ENCODE measurements at places on chromosomes 16 and 17.

DNA sequence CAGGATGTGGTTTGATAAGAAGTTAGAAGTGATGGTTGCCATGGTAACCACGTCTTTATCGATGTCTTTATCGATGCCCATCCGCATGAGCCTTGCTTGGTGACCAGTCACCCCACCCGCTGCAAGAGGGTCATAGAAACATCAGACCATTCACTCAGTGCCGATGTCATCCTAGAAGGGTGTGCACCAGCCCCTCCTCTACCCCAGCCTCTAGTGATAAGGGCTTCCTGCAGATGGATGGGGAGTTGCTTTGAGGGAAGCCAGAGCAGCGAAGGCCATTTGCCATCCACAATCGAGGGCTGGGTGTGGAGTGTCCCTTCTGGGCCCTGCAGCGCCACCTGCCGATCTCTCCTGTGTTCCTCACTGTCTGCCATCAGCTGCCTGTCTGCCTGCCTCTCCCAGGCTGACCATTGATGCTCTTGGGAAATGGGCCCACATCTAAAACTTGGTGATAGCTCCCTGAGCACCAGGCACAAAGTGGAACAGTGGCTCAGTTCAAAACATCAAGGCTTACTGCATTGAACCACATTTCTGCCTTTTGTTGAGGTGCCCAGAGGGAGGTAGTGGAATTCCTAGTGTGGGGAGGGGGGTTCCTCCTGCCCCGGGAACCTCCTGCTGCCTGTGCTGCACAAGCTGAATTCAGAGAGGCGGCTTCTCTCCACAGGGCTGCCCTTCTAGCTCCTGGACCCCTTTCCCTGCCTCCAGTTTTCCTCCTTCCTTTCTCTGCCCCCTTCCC, 8.9 kb downstream of the CALB2 start:
- DNase-seq, result no peak

- DNase-seq, result peak; percentile 36
Measured at GRCh38 chr16:80806927-80807340, 2.5 kb upstream of the CDYL2 start.

DNA sequence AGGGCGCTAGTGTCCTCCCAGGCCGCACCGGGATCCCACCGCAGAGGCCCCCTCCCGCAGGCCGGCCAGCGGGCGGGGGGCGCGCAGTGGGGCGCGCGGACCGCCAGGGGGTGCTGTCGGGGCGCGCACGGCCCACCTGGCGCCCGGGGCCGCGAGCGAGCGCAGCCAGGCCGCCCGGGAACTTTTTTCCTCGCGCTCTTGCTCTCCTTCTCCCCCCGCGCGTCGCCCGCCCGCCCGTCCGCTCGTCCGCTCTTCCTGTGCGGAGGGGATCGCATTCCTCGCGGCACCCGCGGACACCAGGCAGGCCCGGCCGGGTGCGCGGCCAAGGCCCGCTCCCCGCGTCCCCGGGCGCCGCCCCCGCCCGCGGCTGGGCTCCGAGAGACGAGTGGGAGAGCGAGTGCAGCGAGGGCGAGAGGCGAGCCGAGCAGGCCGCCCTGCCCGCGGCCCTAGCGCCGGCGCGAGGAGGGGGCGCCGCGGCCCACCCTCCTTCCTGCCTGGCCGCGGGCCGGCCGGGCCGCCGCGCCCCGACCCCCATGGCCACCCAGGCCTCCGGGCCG, at the start of gene RAI1:
TSS of gene RAI1 (plus strand) at position 272 of the 557 bp plus-strand sequence. CDS start 111,491 bp downstream, outside the sequence.
- peak; percentile 73 for DNase-seq

DNA sequence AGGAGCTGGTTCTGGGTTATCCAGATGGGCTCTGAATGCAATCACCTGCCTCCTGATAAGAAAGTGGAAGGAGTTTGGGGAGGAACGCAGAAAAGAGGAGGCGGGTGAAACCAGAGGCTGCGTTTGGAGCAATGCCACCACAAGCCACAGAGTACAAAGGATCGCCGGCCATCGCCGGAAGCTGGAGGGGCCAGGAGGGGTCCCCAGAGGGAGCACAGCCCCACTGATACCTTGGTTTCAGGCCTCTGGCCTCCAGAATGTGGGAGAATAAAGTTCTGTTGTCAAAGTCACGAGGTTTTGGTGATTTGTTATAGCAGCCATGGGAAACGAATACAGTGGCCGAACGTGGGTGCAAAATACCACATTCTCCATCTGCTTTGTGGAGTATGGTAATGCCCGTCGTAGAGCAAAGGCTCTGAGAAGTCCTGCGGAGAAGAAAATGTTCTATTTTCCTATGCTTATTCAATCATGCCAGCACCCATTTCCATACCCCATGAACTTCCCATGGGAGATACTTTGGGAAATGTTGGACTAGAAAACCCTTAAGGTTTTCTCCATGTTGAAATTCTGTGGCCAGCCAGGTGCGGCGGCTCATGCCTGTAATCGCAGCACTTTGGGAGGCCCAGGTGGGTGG, 51.4 kb downstream of the ZDHHC7 start:
- DNase-seq, result no peak

DNA sequence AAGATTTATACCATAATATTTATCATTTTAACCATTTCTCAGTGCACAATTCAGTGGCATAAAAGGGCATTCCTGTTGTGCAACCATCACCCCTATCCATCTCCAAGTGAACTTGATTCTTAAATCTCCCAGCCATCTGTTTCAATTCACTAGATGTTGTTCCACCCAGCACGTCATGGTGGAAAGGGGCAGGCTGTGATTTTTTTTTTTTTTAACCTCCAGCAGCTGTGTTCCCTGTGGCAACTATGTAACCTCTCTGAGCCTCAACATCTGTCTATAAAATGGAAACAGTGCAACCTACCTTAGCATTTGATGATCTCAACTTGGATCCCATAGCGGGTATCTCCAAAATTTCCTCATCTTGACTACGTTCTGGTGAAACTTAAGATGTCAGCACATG, 604.5 kb downstream of the WWOX start:
- DNase-seq, result no peak

- peak; percentile 88 for DNase-seq
Measured at GRCh38 chr17:79991140-79991923, 44.3 kb downstream of the TBC1D16 start.

GRCh38 chr17:2990396-2990795, 73.0 kb downstream of the OR1D5 start:
- peak; percentile 52 for DNase-seq

- DNase-seq, result no peak
Measured at GRCh38 chr17:40022961-40023541, 7.8 kb downstream of the CSF3 start.

GRCh38 chr16:86692426-86692825, 114.1 kb downstream of the FOXL1 start:
- DNase-seq, result no peak

DNA sequence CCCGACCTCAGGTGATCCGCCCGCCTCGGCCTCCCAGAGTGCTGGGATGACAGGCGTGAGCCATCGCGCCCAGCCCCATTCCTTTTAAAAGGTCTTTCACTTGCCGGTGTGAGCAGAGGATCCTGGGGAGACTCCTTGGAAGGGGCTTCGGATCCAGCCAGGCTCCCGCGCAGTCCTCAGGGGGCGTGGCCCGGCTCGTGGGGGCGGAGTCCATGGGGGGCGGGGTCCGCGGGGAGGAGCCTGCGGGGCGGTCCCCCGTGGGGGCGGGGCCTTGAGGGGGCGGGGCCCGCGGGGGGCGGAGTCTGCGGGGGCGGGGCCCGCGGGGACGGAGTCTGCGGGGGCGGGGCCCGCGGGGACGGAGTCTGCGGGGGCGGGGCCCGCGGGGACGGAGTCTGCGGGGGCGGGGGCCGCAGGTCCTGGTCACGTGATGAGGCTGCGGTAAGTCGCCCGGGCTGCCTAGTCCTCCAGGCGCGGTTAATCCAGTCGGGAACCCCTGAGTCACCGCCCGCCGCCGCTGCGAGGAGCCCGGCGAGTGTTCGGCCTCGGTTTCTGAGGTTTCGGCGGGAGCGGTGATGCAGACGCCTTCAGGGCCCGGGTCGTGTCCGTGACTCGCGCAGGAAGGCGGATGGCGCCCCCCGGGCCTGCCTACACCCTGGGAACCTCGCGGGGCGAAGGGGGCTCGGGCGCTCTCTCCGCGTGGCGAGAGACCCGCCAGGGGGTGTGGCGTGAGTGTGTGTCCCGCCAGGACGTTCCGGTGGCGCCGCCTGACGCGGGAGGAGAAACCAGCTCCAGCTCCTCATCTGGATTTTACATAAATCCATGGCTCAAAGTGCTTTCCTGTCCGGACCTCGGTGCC, 23.6 kb upstream of the ABR start:
- DNase-seq, result peak; percentile 65

DNA sequence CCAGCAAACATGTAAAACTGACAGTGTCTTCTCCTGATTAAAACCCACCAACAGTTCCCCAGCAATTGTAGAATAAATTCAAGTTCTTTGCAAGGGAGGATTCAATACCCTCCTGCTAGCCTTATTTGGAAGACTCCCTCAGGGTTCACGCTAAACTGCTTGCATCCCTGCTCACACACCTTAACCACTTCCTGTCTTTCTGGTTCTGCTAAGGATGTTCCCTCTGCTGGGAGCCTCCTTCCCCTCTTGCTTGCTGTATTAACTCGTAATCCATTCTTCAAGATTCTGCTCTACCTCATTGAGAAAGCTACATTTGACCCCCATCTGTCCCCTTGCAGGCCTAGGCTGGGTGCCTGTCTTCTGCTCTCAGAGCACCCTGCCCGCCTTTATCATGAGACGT, 2.3 kb upstream of the SHISA6 start:
- no peak for DNase-seq

DNA sequence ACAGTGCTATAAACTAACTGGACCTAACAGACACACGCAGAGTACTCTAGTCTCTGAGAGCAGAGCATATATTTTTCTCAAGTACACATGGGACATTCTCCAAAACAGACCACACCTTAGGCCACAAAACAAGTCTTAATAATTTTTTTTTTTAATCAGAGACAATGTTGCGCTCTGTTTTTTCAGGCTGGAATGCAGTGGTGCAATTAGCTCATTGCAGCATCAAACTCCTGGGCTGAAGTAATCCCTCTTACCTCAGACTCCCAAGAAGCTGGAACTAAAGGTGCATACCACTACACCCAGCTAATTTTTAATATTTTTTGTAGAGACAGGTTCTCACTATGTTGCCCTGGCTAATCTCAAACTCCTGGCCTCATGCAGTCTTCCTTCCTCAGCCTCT, 37.7 kb downstream of the ULK2 start:
- DNase-seq, result no peak

- no peak for DNase-seq
Measured at GRCh38 chr17:81612172-81612970, 24.5 kb downstream of the NPLOC4 start.

DNA sequence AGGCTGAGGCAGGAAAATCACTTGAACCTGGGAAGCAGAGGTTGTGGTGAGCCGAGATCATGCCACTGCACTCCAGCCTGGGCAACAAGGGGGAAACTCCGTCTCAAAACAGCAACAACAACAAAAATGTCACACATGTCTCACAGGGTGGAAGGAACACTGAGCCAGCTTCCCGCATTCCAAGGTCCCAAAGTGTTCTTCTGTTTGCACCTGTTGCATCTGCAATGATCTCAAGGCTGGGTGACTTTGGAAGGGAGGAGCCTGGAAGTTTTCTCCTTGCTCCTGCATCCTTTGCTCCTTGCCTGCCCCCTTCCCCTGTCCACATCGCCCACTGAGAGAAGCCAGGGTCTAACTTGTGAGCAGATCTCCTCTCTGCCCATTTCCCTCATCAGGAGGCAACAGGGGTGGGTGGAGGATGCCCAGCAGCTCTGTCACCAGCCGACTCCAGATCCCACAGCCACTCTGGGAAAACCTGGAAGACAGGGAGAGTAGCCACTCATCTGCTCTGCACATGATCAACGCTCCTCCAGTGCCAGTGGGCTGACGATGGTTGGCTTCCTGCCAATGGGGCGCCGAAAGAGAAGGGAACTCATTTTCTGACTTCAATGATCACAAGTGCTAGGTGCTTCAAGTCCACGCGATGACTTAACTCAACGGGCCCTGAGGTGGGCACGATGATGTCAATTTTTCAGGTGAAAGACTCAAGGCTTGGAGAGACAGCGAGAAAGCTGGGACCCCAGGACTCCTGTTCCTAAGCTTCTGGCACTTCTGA, 12.6 kb downstream of the CHST6 start:
- no peak for DNase-seq

DNA sequence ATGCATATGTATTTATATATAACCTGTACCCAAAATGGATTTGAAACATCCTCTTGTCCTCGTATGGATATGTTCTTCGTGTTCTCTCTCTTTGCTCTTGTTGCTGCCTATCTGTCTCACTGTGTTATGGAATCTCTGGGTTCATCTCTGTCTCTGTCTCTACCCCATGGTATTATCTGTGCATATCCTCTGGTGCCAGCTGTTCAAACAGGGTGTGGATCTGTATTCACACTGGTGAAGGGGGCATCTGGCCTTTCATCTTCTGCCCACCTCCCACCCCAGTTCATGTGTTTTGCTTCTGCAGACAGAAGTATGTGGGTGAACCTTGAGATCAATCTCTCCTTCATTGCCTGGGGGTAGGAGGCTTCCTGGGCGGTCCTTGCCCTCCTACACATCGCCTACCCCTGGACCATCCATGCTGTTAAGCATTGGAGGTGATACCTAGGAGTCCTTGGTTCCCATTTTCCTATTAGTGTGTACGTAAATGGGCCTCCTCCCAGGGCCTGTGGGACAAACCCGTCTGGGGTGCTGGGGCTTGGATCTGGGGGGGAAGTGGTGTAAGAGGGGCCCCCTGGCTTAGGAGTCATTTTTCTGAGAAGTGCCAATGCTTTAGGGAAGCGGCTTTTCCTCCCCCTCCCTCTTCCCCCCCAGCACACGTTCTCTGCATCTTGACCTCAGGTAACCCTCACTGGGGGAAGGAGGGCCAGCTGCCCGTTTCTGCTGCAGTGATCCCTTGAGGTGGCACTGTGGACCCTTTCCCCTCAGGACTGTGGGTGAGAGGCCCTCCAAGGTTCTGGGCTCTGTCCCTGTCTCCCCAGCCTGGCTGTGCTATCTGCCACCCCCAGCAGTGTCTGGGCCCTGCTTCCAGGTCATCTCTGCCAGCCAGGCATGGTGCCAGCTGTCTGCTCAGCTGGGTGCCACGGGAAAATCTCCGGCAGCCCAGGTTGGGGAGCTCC, 21.1 kb downstream of the RARA start:
- DNase-seq, result peak; percentile 74

DNA sequence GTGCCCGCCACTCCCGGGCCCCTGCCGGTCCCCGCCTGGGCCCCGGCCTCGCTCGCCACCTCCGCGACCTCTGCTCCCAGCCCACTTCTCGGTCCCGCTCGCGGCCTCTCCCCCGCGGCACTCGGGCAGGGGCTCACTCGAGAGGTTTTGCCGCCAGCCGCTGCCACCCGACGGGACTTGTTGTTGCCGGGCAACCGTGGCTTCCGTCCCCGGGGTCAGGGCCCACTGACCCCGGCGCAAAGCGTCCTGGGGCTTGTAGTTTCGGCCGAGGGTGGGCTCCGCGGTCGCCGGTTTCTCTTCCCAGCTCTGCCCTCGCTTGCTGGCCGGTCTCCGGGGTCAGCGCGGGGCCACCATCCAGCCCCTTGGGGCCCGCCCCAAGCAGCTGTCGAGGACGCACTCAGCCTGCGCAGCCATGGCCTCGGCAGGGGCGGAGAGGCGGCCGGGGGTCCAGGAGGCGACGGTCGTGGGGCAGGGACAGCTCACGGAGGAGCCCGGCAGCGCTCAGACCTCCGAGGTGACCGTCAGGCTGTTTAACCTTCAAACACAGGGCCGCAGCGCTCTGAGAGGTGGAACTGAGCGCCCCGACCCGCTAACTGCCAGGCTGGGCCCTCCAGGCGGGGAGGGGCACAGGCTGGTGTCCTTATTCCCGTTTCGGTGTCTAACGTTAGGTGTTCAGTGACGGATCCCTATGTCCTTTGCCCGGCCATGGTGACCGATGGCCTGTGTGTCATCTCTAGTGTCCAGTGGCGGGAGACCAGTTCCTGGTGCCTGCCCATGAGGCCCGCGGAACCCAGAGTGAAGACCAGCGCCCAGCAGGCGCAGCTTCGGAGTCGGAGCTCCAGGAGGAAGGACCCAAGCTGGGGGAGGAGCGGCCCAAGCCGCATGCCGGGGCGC, at the start of the genes C16orf86 and ENKD1:
TSS of gene C16orf86 (plus strand) at position 256 of the 894 bp plus-strand sequence. CDS start at position 413, 157 bp downstream.
TSS of gene ENKD1 (minus strand) at position 192 of the 894 bp plus-strand sequence. CDS start 308 bp downstream, outside the sequence.
- peak; percentile 89 for DNase-seq

GRCh38 chr17:44688675-44689476, 700 bp downstream of the CCDC43 start:
- DNase-seq, result no peak

Measured in CD4-positive, alpha-beta T cell treated with Interleukin-15 for 1 hour (primary cell).